ENCODE measurements at places on chromosomes 12 and 14.

- DNase-seq: no peak
These were observed 138.5 kb downstream of the ESRRB start for GRCh38 chr14:76514213-76514998.

GRCh38 chr14:37230551-37231194, 32.9 kb downstream of the MIPOL1 start:
- no peak for DNase-seq

GRCh38 chr12:39499296-39499695, 56.4 kb upstream of the KIF21A start:
- DNase-seq: no peak

- no peak for DNase-seq
These were observed 4.7 kb upstream of the PSMA6 start for GRCh38 chr14:35287431-35288013.

DNA sequence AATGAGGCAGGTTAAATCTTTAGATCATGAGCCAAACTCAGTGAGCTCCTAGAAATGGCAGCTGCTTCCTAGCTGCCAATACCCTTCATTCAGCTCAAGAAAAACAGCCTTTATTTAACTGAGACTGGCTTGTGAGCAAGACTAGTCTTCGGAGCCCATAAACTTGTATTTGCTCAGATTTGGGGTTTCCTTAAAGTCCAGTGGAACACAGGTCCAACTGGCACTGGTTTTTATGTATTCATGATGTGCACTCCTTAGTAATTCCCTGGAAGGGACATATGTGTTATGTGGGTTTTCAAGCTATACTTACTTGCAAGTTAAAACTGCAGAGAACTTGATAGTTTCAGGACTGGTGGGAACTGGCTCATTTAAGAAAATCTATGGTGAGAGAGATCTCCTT, 380.1 kb upstream of the TMEM132C start:
- no peak for DNase-seq

DNA sequence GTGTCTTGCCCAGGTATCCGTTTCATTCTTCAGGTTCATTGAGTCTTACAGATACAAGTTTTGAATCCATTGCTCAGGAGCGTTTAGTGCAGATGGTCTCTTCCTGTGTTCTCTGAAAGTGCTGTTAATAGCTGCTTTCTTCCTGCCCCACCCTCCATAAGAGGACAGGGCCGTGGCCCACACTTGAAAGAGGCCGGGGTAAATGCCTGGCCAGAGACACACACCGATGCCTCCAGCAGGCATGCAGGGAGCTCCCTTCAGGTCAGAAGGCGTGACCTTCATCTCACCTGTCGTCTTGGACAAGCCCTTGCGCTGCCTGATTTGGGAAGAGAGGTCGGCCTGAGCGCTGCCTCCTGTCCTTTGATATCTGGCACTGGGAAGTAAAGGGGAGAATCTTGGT, 11.6 kb downstream of the PRKAB1 start:
- DNase-seq: no peak

DNA sequence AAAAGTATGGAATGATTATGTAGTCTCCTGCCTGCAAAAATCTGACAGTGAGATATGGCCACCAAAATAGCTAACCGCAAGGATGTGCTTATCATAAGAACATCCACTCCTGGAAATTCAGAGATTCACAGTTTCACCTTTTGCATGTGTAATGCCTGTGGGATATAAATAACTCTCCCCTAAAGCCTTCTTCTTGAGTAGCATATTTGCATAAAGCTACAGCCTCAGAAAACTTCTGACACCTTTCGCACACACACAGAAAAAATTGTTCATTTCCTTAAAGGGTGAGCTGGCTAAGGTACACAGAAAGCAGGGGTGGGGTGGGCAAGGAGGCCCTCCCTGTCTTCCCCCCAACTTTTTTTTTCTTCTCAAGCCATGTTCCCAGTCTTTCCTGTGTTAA, 3.1 kb upstream of the IGF1 start:
- no peak for DNase-seq

- DNase-seq: no peak
These were observed 35.4 kb downstream of the TNFAIP2 start for GRCh38 chr14:103158688-103159087.

- DNase-seq: no peak
These were observed 76.3 kb downstream of the SCAF11 start for GRCh38 chr12:45914090-45914489.

All from activated naive CD4-positive, alpha-beta T cell (primary cell).